Subcutaneous preadipocyte (primary cell): ENCODE measurements at places on chromosomes 11 and 22. TPM values are rescaled to one million over a fixed set of nuclear protein-coding genes. Genes with fewer than 3 reads are reported as not detected.

Gene TCN1
- total RNA-seq = not detected in 2 replicates

Gene PARVB
- 44.0 and 49.2 TPM in 2 replicates for total RNA-seq

Gene SLC22A9
- total RNA-seq = not detected in 2 replicates

Gene PARVA
- total RNA-seq = 25.6 and 30.5 TPM in 2 replicates

Gene FRMD8
- total RNA-seq = 50.3 and 57.3 TPM in 2 replicates

Gene PNPLA5
- total RNA-seq = not detected in 2 replicates

Gene POLD3
- total RNA-seq = 16.5 and 25.8 TPM in 2 replicates

Gene PHOX2A
- total RNA-seq = not detected in 2 replicates

Gene GPR83
- total RNA-seq = under 0.01 TPM in 2 replicates

Gene RAB3IL1
- 13.5 and 16.5 TPM in 2 replicates for total RNA-seq

Gene SUSD2
- 2.9 and 15.6 TPM in 2 replicates for total RNA-seq

Gene ACER3
- 8.5 and 12.1 TPM in 2 replicates for total RNA-seq

Gene TRIM29
- 0.20 and 1.1 TPM in 2 replicates for total RNA-seq

Gene OAF
- total RNA-seq = 96.8 and 139 TPM in 2 replicates

Gene PDGFB
- 0.37 TPM in 1 of 2 replicates, not detected in the other for total RNA-seq

Gene CTSC
- total RNA-seq = 185 and 197 TPM in 2 replicates

Gene C11orf97
- total RNA-seq = not detected in 2 replicates

Gene CRYBA4
- not detected in 2 replicates for total RNA-seq

Gene PKP3
- total RNA-seq = 1.8 and 2.5 TPM in 2 replicates

Gene APOBEC3F
- 3.5 and 5.1 TPM in 2 replicates for total RNA-seq

Gene CAPN5
- total RNA-seq = 17.3 and 29.1 TPM in 2 replicates

Gene HEPN1
- 0.20 TPM in 1 of 2 replicates, not detected in the other for total RNA-seq

Gene PIH1D2
- 2.2 TPM in 2 replicates for total RNA-seq

Gene HORMAD2
- total RNA-seq = not detected in 2 replicates

Gene TLCD5
- 7.2 and 10.7 TPM in 2 replicates for total RNA-seq

Gene SLC22A25
- not detected in 2 replicates for total RNA-seq

Gene VWA5A
- total RNA-seq = 4.7 and 9.9 TPM in 2 replicates

Gene SCO2
- 2.7 and 5.1 TPM in 2 replicates for total RNA-seq

Gene SCUBE1
- total RNA-seq = not detected in 2 replicates

Gene KRTAP5-9
- not detected in 2 replicates for total RNA-seq

Gene GDPD4
- total RNA-seq = not detected in 2 replicates

Gene TCIRG1
- total RNA-seq = 128 and 176 TPM in 2 replicates

Gene SCN3B
- total RNA-seq = under 0.01 TPM in 1 of 2 replicates, not detected in the other

Gene LRRC4C
- not detected in 2 replicates for total RNA-seq

Gene NCAPH2
- 35.3 and 49.5 TPM in 2 replicates for total RNA-seq

Gene DHCR7
- 64.3 and 76.6 TPM in 2 replicates for total RNA-seq
